ENCODE measurements at places on chromosomes 2 and 18.

DNA sequence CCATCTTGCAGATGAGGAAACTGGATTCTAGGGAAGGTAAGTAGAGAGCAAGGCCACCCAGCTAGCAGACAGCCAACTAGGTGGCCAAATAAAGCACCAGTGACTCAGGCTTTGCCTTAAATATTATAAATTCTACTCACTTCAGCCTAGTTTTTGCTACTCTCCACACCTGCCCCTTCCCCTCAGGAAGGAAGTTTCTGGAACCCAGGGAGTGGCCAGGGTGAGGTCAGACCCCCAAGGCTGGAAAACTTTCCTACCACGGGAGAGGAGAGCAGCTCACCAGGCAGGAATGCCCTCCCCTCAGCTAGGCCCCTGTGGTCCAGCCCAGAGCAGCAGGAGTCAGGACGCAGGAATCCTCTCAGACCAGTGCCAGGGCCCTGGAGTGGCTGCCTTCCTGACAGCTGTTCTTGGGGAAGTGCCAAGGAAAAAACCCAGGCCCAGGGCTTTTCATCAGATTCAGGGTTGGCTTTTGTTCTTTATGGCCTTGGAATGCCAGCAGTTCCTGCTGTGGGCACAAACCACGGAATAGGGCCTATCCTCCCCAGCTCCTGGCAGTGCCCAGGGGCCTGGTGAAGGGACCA, 5.1 kb upstream of the PAX8 start:
- DNase-seq, result no peak

- no peak for DNase-seq
Observed at GRCh38 chr2:222322236-222322635, 23.4 kb upstream of the PAX3 start.

GRCh38 chr2:152560166-152560565, 157.1 kb downstream of the PRPF40A start:
- no peak for DNase-seq

DNA sequence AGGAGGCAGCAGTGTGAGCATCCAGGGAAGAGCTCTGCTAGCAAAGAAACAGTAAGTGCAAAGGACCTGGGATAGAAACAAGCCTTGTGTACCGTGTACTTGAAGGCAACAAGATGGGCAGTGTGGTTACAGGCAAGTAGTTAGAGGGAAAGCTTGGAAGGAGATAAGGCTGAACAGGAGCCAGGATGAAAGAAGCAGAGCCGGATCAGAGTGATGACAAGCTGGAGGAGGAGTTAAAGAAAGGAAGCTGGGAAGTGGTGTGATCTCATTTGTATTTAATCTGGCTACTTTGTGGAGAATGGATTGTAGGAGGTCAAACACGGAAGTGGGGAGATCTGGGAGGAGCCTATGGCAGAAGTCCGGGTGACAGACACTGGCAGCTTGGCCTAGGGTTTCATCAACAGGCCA, 44.7 kb upstream of the VPS54 start:
- DNase-seq, result no peak

DNA sequence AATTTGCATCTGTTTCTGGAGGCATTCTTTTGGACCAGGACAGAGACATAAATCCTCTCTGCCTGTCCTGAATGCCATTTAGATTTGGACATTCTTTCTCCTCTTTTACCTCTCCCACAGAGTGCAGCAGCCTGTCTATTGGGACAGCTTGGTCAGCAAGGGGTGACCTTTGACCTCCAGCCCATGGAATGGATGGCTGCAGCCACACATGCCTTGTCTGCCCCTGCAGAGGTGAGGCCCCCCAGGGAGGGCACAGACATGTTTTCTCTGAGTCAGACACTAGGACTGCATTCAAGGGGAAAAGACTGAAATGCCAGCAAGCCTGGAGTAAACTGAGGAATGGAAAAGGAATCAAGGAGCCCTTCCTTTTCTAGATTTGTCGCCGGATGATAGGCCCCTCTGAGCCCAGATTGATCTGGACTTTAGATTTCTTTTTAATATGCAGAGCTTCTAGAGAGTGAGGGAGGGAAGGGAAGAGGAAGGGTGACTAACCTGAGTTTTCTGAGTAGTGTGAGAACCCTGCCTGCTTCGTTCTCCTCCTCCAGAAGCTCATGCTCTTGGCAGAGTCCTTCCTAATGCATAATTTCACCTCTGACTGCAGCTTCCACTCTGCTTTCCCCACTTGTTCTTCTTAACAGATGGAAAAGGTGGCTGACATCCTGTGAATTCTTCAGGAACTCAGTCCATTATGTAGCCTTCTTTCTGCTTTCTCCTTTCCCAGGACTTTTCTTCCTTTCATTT, 16.1 kb upstream of the TTLL4 start:
- no peak for DNase-seq

GRCh38 chr2:168392024-168392423, 64.0 kb upstream of the CERS6 start:
- no peak for DNase-seq

- DNase-seq, result no peak
Observed at GRCh38 chr18:25974630-25975077, 115.8 kb downstream of the SS18 start.

DNA sequence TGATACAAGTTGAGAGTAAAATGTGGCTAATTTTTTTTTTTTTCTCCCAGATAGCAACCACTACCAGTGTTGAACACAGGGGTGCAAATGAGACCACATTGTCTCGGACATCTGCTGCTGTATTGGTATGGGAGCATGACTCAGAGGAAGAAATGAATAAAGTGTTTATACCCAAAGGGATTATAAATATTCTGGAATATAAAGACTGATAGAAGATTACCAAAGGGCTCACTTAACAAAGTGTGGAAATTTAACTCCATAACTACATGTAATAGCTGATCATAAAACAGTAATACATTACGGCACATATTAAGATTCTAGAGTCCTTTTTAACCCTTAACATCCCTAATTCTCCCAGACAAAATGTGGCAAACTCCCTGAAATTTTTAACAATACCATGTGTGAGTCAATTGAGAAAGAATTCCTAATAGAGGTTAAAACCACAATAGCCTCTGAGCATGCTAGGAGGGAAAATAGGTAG, 1023.0 kb upstream of the ACVR2A start:
- no peak for DNase-seq

DNA sequence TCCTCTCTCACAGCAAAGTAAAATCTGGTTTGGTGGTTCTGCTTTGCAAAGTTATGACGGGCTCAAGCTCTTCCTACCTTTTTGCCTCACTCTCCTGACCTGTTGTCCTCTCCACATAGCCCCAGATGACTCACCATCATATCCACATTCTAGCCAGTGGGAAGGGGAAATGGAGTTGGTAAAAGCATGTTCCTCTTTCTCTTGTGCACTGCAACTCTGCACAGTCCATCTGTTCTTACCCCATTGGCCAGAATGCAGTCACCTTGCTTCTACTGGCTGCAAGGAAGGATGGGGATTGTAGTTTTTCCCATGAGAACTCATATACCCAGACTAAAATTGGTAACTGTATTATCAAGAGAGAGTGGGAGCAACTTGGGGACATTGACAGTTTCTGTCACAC, 50.4 kb upstream of the SMIM21 start:
- DNase-seq, result no peak

- DNase-seq, result no peak
Observed at GRCh38 chr2:75603477-75603876, 42.7 kb upstream of the EVA1A start.

GRCh38 chr2:101109451-101110118, 41.6 kb downstream of the TBC1D8 start:
- DNase-seq, result no peak

DNA sequence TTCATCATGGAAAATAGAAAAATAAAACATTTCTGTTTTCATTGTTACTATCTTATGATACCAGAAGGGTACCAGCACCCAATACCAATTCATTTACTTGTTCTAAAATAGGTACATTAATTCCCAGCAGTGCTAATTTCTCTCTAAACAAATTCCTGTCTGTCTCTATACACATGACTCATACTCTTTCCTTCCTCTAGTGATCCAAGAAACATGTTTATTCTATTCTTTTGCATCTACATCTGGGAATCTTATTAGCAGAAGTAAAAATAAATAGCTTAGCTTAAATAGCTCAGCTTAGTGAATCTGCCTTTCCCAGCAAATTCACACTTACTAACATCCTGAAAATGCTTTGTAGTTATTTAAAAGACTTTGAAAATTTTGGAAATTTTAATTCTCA, 84.5 kb upstream of the MAPRE2 start:
- DNase-seq, result no peak

GRCh38 chr18:33576999-33577646, 896 bp upstream of the ASXL3 start:
- no peak for DNase-seq

GRCh38 chr2:76563730-76564129, 853.0 kb upstream of the GCFC2 start:
- no peak for DNase-seq

DNA sequence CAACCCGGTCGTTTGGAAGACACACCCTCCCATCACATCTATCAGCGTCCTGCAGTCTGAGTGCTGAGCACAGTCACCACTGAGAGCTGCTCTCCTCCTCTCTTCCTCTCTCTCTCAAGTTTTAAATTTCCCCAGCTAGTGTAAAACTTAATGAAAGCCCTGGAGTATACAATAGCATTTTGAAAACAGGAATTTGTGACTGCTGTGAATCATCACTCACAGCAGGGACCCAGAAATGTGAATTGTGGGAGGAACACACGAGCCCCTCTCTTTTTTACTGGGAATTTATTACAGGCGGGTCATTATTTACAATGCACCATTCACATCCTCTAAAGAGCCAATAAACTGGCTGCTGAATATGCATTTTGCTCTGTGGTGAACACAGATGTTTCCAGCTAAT, 185.0 kb upstream of the SMIM21 start:
- DNase-seq, result no peak

DNA sequence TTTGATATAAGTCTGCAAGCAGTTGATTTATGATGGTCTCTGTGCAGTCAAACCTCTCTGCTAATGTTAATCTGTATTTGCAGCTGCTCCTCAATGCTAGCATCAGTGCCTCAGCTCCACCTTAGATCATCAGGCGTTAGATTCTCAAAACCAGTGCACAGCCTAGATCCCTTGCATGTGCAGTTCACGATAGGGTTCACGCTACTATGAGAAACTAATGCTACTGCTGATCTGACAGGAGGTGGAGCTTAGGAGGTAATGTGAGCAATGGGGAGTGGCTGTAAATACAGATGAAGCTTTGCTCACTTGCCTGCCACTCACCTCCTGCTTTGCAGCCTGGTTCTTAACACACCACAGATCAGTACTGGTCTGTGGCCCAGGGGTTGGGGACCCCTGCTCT, 18.4 kb downstream of the RBKS start:
- no peak for DNase-seq

DNA sequence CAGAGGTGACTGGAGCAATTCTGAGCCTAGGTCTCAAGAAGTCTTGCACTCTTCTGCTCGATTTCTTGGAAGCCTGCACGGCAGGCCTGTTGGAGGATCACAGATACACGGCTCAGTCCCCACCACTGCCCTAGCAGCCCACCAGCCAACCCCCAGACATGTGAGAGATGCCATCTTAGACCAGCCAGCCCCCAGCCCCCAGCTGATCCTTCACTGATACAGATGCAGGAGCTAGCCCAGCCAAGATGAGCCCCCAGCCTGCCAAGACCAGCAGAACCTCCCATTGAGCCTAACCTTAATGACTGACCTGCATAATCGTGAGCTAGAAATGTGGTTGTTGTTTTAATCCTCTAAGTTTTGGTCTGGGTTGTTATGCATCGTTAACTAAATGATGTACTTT, 47.5 kb downstream of the INHBB start:
- DNase-seq, result no peak
